Activated naive CD8-positive, alpha-beta T cell treated with anti-CD3 and anti-CD28 coated beads for 36 hours (primary cell): ENCODE measurements at places on chromosomes 7 and 10. TPM values are rescaled to one million over a fixed set of nuclear protein-coding genes. Genes with fewer than 3 reads are reported as not detected.

The ZNF488 gene
- 0.33 TPM for total RNA-seq

The NRAP gene
- not detected for total RNA-seq

The GPR26 gene
- total RNA-seq: not detected

The NUTM2E gene
- not detected for total RNA-seq

The MBL2 gene
- not detected for total RNA-seq

The FOXI2 gene
- total RNA-seq: not detected

The OR2A1 gene
- total RNA-seq: not detected

The SLC26A3 gene
- not detected for total RNA-seq

The SYPL1 gene
- 41.6 TPM for total RNA-seq

The PRLHR gene
- not detected for total RNA-seq

The MARCHF5 gene
- 25.6 TPM for total RNA-seq

The TAF3 gene
- 17.0 TPM for total RNA-seq

The CPA2 gene
- 0.16 TPM for total RNA-seq

The STMP1 gene
- total RNA-seq: 25.4 TPM

The TNS3 gene
- total RNA-seq: 0.12 TPM

The PFKP gene
- 231 TPM for total RNA-seq

The DNAJB6 gene
- total RNA-seq: 77.5 TPM

The ZCCHC24 gene
- 0.78 TPM for total RNA-seq

The GTPBP10 gene
- total RNA-seq: 56.6 TPM

The ADCYAP1R1 gene
- not detected for total RNA-seq

The SRRM3 gene
- total RNA-seq: not detected

The NUDT1 gene
- total RNA-seq: 97.0 TPM

The GRM3 gene
- not detected for total RNA-seq

The CHRM2 gene
- not detected for total RNA-seq
